ENCODE measurements at places on chromosomes 7 and 10.

DNA sequence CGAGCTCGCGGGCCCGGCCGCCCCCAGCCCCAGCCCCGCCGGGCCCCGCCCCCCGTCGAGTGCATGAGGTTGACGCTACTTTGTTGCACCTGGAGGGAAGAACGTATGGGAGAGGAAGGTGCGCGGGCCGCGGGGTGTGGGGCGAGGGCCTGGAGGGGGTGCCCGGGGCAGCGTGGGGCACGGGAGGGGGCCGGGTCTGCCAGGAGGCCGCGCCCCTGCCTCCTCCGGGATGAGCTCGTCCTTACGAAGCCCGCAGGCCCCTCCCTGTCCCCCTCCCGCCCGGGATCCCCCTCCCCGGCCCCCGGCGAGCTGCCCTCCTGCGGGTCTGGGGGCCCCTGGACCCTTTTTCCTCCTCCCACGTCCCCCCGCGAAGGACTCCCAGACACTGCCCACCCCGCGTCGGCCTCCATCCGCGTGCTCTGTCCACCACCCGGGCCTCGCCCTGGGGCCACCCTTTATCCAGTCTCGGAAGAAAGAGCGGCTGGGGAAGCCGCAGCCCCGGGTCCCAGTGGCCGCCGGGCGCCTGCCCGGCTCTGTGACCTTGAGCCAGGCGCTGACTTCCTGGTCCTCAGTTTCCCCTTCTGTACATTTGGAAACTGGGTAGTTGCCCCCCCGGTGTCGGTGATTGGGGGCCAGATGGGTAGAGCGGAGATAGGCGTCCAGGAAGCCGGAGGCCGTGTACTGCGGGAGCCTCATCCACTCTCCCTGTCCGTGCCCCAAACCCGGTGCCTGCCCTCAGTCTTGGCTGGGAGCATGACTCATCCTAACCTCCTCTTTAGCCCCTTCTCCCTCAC is 521 bp downstream of the LIMK1 start:
- peak; percentile 25 for DNase-seq

GRCh38 chr10:52108236-52108635 is 205.8 kb upstream of the DKK1 start:
- DNase-seq: no peak

- DNase-seq: no peak
These were observed 44.8 kb upstream of the CPXM2 start for GRCh38 chr10:123936426-123936825.

GRCh38 chr7:155774947-155775346 is 37.3 kb downstream of the SHH start:
- DNase-seq: no peak

GRCh38 chr10:22673091-22673392 is 41.3 kb downstream of the PIP4K2A start:
- no peak for DNase-seq

DNA sequence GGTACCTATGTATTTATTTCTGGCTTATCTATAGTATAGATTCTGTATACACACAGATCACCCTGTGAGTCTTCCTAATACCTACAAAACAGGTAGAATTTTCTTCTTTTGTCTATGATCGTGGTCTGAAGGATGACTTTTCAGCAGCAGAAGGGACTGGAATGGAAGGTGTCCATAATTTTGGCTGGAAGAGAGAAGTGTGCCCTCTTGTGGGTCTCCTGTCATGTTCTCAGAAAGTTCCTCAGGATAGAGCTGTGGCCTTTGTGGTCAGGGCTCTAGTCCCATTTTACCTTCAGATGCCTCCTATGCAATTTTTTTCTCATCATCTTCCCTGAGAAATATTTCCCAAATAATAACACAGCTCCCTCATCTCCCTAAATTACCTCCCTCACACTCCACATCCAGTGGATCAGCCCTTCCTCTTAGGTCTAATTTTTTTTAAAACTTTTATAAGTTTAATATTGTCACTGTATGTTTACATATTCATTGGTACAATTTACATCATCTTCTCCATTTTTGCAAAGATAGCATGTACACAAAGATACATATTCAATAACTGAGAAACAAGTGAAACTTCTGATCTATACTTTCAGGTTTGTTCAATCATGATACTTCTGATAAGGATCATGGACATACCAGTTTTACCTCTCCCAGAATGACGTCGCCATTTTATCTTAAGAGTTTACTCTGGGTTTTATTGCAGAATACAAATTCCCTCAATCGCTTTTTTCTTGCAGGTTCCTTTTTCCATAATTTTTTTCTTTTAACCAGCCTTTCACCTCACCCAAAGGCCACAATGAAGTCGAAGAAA is 112.7 kb downstream of the REEP3 start:
- no peak for DNase-seq

- no peak for DNase-seq
These were observed 59.1 kb upstream of the CALD1 start for GRCh38 chr7:134720091-134720935.

DNA sequence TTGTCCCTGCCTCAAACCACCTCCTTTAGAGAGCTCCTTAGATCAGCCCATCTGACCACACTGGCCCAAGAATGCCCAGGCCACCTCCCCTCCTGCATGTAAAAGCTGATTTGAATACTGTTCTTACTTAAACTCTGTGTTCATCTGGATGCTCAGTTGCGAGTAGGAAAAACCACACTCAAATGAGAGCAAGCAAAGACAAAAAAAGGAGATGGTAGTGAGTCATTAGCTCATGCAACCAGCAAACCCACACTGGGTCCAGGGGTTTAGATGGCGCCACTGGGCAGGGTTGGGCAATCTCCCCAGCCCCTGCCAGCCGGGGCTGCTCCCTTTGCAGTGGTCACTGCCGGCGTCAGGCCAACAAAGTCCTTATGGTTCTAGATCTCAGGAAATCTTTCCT is 32.7 kb downstream of the TSPAN15 start:
- no peak for DNase-seq

DNA sequence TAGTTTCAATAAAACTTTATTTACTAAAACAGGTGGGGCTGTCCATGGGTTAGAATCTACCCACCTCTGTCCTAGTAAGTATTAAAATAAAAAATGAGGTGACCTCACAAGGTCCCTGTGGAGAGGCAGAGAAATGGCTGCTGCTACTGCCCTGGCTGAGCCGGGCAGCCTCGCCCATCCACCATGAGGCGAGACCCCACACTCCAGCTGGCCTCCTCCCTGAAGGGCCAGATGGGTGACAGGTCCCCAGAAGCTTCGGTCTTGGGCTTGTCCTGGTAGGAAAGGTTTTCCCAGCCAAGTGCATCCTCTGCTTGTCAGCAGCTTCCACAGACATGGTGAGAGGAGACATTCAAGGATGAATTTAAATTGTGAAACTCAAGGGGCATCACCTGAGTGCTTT is 565.8 kb downstream of the PTPRN2 start:
- no peak for DNase-seq

GRCh38 chr10:63673246-63673645 is 152.0 kb downstream of the REEP3 start:
- DNase-seq: no peak

DNA sequence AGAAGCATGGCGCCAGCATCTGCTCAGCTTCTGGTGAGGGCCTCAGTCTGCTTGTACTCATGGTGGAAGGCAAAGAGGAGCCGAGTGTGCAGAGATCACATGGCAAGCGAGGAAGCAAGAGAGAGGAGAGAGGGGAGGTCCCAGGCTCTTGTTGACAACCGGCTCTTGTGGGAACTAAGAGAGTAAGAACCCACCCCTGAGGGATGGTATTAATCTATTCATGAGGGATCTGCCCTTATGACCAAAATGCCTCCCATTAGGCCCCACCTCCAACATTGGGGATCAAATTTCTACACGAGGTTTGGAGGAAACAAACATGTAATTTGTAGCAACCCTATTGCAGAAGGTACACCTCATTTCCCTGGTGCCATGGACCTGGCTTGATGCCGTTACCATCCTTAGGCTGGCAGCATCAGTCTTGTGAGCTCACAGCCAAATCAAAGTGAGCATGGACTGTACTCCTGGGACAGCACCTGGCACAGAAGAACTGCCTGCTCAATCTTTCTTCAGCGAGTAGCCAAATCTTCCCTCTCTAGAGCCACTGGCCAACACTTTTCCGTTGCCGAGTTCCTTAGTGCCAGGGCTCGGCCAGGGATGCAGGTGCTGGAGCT is 6.5 kb downstream of the BTBD16 start:
- DNase-seq: no peak

Data from neural crest cell (in vitro differentiated cells).